Stimulated activated CD8-positive, alpha-beta memory T cell treated with anti-CD3 and anti-CD28 coated beads, Interleukin-15, amount 100 ng/mL, for 4 hours (primary cell): ENCODE measurements at places on chromosomes 12 and 14.

GRCh38 chr12:122081697-122082221, 3.2 kb downstream of the MLXIP start:
- DNase-seq, result no peak

GRCh38 chr12:121861636-121862254, 3.1 kb upstream of the HPD start:
- DNase-seq, result no peak

DNA sequence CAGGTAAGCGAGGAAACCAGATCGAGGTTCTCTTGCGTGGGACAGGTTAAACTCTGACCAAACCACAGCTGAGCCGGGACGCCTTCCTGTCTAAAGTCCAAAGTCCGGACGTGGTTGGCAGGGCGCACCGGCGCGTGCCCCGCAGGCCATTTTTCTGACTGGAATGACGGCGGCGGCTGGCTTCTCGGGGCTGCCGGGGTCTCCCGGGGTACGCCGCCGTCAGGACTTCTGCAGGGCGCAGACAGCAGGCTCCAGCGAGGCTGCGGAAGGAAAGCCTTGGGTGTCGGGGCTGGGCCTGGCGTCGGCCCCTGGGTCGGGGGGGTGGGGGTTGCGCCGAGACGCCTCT, 32.8 kb downstream of the MIA2 start:
- DNase-seq, result no peak

GRCh38 chr12:27331291-27331926, 1.2 kb upstream of the BMAL2 start:
- no peak for DNase-seq
